ENCODE measurements at places on chromosomes 4 and X. TPM values are rescaled to one million over a fixed set of nuclear protein-coding genes. Genes with fewer than 3 reads are reported as not detected.

Gene FRG2
- total RNA-seq = not detected

Gene PABPC1L2A
- not detected for total RNA-seq

Gene P2RY10
- total RNA-seq = not detected

DNA sequence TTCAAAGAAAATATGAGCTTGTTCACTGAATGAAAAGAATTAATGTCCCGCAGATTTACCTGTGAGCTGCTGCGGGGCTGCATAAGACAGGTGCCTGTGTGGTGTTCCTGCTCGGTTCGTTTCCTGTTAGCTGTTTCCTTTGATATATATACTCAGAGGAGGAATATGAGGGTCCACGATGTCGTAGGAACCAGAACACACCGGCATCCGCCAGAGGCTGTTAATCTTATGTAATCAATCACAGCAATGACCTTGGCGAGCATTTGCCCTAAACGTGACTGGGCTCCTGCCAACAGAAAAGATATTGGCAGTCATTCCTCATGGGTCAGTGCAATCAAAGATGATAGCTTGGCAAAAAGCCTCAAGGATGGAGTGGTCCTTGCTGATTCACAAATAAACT, 260.1 kb downstream of the EVC2 start:
- H3K27ac ChIP-seq = no peak overlapping the region
- DNase-seq = no peak
- no peak overlapping the region for H3K4me3 ChIP-seq
- H3K27me3 ChIP-seq = no peaks in the 10 kb centered on the region
- H3K4me1 ChIP-seq = no peaks in the 10 kb centered on the region

DNA sequence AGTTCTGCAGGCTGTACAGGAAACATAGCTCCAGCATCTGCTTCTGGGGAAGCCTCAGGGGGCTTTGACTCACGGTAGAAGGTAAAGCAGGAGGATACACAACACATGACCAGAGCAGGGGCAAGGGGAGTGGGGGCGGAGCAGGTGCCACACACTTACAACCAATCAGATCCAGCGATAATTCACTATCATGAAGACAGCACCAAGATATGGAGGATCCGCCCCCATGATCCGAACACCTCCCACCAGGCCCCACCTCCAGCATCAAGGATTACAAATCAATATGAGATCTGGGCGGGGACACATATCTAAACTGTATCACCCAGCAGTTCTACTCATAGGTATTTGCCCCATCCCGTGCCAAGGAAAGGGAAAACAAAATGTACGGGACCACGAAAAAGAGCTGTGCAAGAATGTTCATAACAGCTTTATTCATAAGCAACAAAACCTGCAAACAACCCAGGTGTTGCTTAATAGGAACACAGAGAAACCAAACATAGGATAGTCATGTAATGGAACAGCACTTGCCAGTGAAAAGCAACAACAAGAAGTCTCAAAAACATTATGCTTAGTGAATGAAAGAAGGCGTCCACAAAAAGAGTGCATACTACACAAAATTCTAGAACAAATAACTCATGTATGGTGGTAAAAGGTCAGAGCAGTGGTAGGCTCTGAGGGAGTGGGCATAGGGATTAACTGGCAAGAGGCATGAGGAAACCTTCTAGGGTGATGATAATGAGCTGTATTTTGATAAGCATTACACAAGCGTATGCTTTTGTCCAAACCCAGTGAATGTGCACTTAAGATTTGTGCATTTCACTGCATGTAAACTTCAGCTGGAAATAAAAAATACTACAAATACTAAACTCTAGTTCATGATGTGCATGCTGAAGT, 130.9 kb upstream of the FAM9B start:
- no peaks in the 10 kb centered on the region for H3K36me3 ChIP-seq
- H3K4me1 ChIP-seq = no peaks in the 10 kb centered on the region

GRCh38 chrX:31228909-31229308, 157.1 kb upstream of the FTHL17 start:
- H3K27me3 ChIP-seq = no peaks in the 10 kb centered on the region
- H3K4me3 ChIP-seq = no peak overlapping the region
- no peaks in the 10 kb centered on the region for H3K36me3 ChIP-seq
- peak overlapping the region; percentile 1 for H3K27ac ChIP-seq

Gene MAMLD1
- 2.6 TPM for total RNA-seq

Gene CNGA1
- 0.34 TPM for total RNA-seq

Gene NSUN7
- 1.4 TPM for total RNA-seq

- no peak for DNase-seq
- no peaks in the 10 kb centered on the region for H3K27me3 ChIP-seq
- no peaks in the 10 kb centered on the region for H3K36me3 ChIP-seq
- H3K4me1 ChIP-seq = no peaks in the 10 kb centered on the region
- no peak overlapping the region for H3K4me3 ChIP-seq
- H3K27ac ChIP-seq = no peak overlapping the region
Observed at GRCh38 chr4:102959496-102959895, 60.0 kb downstream of the SLC9B1 start.

DNA sequence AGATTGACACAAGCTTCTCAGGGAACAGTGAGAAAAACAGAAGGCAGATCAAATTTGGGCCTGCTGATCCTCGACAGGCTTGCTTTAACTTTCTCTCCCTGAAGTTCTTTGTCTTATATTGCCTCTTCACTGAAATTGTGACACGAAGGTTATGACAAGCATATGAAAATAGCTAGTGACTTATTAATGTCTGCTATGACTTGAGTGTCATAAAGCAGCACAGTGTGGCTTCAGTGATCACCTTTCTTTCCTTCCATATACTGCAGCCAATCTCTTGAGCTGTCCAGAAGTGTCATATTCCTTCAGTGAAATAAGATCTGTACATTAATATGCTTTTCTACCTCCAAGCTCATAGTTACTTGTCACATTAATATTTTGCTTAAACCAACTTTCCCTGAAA, 870.2 kb downstream of the C4orf33 start:
- no peaks in the 10 kb centered on the region for H3K27me3 ChIP-seq
- no peak for DNase-seq
- H3K27ac ChIP-seq = no peak overlapping the region
- H3K4me3 ChIP-seq = no peak overlapping the region

Gene TAF7L
- total RNA-seq = not detected

Gene GPR173
- total RNA-seq = 1.7 TPM

DNA sequence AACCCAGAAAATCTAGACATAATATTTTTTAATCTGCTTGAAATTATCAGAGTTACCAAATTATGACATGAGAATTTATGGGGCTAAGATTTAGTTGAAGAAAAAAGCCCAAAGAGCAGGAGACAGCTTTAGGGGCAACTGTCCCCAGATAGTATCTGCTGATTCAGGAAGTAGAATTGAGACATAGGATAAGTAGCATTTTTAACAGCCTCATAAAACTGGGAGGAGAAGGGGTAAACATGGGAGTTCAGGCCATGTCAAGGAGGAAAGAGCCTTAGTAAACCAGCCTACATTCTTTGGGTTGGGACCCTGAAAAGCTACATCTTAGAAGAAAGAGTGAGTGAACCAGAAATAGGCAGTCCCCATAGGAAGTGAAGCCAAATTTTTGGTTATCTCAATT, 9.7 kb upstream of the RAB28 start:
- no peaks in the 10 kb centered on the region for H3K36me3 ChIP-seq
- DNase-seq = no peak
- no peak overlapping the region for H3K27ac ChIP-seq
- H3K4me3 ChIP-seq = no peak overlapping the region
- H3K27me3 ChIP-seq = peaks cover 5% of the 10 kb centered on the region

All from heart left ventricle (tissue), 16 donors.